ENCODE measurements at places on chromosomes 12 and 14.

GRCh38 chr12:112716099-112717093 lies 75.2 kb upstream of the RPH3A start:
- peak; percentile 8 for DNase-seq

- no peak for DNase-seq
Observed at GRCh38 chr12:100141666-100141997, 1.0 kb downstream of the BLTP3B start.

DNA sequence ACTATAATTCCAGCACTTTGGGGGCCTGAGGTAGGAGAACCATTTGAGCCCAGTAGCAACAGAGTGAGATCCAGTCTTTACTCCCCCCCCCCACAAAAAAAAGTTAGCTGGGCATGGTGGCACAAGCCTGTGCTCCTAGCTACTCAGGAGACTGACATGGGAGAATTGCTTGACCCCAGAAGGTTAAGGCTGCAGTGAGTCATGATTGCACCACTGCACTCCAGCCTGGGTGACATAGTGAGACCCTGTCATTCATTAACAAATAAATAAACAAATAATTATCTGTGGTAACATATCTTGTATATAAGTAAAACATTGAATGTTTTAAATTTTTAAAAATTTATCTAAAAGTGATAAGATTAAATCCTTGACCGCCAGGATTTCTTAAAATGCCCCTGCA lies 4.8 kb downstream of the ENTPD5 start:
- no peak for DNase-seq

GRCh38 chr12:68631227-68631626 lies 20.5 kb downstream of the RAP1B start:
- no peak for DNase-seq

- no peak for DNase-seq
Observed at GRCh38 chr12:97757481-97758193, 295.0 kb downstream of the RMST start.

DNA sequence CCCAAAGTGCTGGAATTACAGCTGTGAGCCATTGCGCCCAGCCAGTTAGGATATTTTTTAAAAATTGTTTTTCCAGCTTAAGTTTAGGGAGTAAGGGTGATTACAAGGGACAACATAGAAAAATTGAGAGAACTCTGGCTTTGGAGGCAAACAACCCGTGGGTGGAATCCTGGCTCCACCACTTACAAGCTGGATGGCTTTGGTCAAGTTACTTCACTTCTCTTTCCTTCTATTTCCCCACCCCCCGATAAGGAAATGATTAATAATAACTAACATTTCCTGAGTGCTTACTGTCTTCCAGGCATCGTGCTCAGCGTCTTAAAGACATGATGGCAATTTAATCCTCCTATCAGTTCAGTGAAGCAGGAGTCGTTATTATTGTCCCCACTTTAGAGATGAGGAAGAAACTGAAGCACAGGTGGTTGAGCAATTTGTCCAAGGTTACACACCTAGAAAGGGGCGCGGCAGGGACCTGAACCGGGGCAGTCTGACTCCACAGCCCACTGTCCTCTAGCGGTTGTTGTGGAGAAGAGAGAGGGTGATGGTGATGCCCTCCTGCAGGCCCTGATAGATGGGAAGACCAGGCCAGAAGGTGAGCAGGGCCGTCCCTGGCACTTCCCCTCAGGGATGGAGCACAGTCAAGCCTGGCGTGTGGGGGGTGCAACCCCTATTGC lies 16.7 kb upstream of the FAIM2 start:
- DNase-seq = no peak

DNA sequence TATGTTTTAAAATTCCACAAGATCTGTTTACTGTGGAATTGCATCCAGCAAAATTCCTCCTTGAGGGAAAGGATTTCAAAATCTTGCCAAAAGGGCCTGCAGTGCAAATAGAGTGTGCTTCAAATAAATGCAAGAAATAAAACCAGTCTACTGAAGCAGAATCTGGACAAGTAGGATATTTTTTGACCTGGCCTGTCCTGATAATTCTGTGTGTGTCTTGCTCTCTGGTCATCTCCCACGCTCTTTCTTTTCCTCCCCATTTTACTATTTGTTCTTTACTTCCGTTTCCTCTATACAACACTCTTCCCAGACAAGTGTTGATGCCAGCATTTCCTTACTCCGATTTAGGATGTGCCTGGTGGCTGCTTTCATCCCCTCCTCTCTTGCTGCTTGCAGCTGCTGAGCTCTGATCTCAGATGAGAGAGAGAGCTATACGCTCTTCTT lies 115.9 kb downstream of the GPR135 start:
- no peak for DNase-seq

GRCh38 chr14:54435500-54435981 lies 5.6 kb downstream of the CNIH1 start:
- no peak for DNase-seq

- DNase-seq = no peak
Observed at GRCh38 chr12:102564026-102564425, 83.7 kb upstream of the IGF1 start.

DNA sequence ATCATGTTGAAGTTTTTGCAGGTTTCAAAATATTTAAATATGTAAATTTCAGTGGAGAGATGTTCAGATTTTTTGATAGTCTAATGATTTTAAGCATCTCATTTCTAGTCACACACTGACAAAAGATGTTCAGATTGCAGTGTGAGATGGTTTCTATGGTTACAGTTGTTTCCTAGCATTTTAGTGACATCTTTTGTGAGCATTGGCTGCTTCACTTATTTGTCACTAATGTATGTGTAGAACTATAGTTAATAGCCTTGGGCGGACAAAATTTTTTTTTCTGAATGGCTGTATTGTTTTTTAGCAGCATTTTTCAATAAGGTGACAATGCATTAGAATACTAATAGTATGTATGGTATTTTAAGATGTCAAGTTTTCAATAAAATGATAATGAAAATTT lies 315.6 kb upstream of the PRKD1 start:
- no peak for DNase-seq

- no peak for DNase-seq
Observed at GRCh38 chr14:49769171-49769570, 1.2 kb downstream of the KLHDC2 start.

DNA sequence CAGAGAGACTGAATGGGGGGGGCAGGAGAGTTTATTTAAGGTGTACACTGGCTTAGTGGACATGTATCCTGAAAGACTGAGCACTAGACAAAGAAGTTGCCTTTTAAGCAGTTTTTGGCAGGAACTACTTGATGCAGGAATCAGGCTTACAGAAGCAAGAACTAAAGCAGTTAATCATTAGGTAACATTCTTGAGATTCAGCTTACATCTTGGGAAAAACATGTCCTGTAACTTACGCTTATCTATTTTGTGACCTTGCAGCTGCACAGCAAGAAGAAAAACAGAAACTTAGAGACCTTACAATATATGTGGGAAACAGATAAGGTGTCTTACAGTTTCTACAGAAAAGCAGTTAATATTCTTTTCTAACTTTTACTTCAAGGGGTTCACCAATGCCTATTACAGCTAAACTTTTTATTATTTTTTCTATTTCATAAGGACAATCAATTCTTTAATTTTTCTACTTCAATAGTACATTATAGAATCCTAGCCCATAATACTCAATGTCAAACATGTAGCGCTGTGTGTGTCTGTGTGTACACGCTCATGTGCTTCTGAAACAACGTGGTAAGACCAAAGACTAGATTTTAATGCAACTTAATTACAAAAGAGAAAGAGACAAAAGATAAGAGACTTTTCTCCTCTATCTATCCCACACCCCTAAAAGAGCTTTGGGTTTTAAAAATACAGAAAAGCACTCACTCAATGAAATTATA lies 276.9 kb downstream of the PRKD1 start:
- DNase-seq = no peak

GRCh38 chr12:52778833-52779232 lies 1.7 kb upstream of the KRT76 start:
- no peak for DNase-seq

GRCh38 chr12:130186651-130187268 lies 24.5 kb downstream of the FZD10 start:
- DNase-seq = no peak

GRCh38 chr12:42729535-42729900 lies 140.0 kb upstream of the PRICKLE1 start:
- DNase-seq = no peak

GRCh38 chr12:122080149-122081082 lies 1.9 kb downstream of the MLXIP start:
- DNase-seq = no peak

GRCh38 chr12:57261428-57261865 lies 10.5 kb upstream of the STAC3 start:
- no peak for DNase-seq

GRCh38 chr14:37650356-37651037 lies 55.1 kb downstream of the TTC6 start:
- DNase-seq = no peak

DNA sequence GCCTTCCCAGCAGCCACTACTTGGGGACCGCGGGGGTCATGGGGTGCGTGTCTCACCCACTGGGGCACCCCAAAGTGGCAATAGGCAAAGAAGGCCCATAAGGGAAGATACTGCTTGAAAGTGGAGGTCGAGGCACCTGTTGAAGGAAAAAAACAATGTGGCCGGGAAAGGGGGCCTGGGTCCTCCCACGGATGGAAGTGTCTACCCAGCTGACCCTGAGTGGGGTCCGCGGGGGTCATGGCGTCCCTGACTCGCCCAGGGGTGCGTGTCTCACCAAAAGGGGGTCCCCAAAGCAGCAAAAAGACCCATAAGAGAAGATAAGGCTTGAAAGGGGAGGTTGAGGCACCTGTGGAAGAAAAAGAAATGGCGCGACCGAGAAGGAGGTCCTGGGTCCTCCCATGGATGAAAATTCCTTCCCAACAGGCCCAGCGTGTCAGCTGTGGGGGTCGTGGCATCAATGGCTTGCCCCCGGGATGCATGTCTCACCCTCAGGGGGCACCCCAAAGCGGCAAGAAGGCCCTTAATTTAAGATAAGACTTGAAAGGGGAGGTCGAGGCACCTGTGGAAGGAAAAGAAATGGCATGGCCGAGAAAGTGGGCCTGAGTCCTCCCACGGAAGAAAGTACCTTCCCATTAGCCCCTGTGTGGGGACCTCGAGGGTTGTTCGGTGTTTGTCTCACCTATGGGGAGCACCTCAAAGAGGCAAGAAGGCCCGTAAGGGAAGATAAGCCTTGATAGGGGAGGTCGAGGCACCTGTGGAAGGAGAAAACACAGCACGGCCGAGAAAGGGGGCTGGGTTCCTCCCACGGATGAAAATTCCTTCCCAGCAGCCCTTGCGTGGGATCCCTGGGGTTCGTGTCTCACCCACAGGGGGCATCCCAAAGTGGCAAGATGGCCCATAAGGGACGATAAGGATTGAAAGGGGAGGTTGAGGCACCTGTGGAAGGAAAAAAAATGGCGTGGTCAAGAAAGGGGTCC lies 266.0 kb downstream of the ALG10 start:
- no peak for DNase-seq

DNA sequence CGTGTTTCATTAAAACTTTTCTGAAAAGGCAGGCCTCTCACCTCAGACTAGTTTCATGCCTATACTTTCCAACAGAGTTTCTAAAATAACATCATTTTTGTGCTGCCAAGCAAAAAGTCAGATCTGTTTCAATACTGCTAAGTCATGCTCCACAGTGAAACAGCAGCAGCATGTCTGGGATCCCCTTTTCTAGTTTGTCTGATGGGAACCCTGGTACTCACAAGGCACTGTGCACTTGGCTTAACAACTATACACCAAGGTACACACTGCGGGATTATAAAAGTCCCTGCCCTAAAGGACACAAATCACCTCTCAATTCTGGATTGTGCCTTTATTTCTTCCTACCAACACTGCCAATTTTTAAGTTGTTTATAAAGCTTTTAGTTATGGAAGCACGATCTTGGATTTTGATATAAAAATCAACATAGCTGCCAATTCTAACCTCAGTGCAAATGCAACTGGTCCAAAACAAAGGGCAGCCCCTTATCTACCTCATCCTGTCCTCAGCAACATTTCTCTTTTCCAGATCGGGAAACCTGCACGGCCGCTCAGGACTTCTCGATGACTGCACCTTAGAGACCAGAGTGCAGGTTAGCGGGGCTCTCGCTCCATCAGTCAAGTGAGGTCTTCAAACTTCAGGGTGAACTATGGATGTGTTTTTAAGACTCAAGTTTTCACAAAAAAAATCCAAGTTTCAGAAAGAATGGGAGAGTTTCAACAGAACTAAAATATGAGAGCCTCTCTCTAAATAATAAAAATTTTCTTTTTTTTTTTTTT lies 1.7 kb upstream of the EIF5 start:
- DNase-seq = no peak

All from neural crest cell (in vitro differentiated cells).